ENCODE measurements at places on chromosomes 7 and 10.

GRCh38 chr7:115747174-115747573 lies 283.4 kb downstream of the TFEC start:
- DNase-seq = no peak

DNA sequence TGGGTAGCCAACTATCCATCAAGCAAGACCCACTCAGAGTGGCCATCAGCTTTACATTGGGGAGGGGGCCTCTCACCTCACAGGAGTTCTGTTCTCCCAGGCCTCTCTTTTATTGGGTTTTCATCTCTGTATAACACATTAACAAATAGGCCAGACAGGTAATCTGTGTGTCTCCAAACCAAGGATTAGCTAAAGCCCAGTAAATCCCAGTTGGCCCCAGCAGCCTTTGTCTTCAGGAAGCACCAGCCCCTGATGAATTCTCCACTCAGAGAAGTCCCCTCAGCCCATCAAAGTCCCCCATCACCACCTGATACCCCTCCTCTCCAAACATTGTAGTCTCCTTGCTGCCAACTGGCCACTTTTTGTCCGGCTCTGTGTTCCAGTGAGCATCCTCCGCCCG lies 16.9 kb upstream of the SLF2 start:
- no peak for DNase-seq

DNA sequence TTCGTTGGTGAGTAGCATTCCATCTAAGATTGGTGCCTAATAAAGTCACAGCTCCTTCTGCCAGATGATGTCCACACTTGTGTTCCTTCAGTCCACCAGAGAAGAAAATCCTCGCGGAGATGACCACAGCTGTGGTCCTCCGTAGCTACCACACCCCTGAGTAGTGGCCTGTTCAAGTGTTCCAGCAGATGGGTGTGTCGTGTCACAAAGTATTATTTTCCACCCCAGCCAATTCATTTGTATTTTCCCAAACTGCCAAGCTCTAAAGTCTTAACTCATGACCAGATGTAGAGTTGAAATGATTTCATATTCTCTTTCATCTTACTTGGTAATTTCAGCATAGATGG lies 251.3 kb upstream of the TCF7L2 start:
- no peak for DNase-seq

- no peak for DNase-seq
Observed at GRCh38 chr10:88861036-88861435, 9.4 kb upstream of the ANKRD22 start.

GRCh38 chr7:155846936-155847335 lies 34.7 kb upstream of the SHH start:
- no peak for DNase-seq

GRCh38 chr10:61847087-61847486 lies 54.4 kb upstream of the ARID5B start:
- DNase-seq = no peak

- peak; percentile 14 for DNase-seq
Observed at GRCh38 chr10:87842776-87843497, 20.4 kb downstream of the KLLN start.

DNA sequence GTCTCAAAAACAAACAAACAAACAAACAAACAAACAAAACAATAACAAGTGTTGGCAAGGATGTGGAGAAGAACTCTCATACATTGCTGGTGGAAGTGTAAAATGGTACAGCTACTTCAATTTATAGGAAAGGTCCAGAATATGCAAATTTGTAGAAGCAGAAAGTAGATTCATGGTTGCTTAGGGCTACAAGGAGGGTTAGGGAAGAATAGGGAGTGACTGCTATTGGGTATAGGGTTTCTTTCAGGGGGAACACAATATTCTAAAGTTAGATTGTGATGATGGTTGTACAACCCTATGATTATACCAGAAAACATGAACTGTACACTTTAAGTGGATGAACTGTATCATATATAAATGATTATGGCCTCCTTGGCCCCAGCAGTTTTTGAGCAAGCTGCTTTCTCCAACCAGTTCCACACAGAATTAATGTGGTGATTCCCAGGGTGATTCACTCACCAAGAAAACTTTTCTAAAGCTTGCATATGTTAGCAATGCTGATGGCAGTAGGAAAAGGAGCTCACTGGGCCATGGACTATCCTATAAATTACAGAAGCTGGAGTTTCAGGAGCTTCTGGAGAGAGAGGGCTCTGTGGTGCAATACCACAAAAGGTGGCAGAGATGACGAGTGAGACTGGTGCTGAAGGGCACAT lies 52.8 kb upstream of the KCNIP2 start:
- no peak for DNase-seq

DNA sequence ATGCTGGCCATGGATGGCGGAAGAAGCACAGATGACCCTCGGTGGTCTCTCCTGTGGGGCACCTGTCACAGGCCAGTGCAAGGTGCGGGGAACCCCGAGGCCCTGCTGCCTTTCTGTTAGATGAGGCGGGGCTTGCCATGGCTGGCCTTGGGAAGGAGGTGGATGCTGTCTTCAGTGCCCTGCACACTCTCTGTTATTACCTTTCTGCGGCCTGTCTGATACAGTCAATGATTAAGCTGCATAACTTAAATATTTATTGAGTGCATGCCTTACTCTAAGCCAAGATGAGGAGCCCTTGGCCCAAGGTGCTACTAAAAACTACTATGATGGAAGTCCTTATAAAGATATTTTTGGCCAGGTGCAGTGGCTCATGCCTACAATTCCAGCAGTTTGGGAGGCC lies 36.7 kb upstream of the MNX1 start:
- DNase-seq = no peak

DNA sequence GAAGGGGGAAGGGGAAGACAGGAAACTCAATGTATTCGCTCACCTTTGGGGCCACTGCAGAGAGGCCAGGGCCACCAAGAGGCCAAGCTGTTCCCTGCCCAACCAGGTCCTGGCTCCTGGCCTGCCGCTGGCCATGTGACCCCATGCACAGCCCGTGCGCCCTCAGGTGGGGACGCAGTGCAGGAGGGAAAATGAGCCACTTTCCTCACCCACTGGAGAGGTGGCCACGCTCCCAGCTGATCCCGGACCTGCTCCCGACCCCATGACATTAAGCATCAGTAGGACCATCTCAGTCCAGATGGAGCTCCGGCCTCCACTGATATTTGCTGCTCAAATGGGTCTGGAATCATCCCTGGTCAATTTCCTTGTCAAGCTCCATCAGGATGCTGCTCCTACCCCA lies 40.2 kb downstream of the HSPA12A start:
- no peak for DNase-seq

GRCh38 chr10:124978376-124978725 lies 36.4 kb downstream of the ZRANB1 start:
- no peak for DNase-seq

DNA sequence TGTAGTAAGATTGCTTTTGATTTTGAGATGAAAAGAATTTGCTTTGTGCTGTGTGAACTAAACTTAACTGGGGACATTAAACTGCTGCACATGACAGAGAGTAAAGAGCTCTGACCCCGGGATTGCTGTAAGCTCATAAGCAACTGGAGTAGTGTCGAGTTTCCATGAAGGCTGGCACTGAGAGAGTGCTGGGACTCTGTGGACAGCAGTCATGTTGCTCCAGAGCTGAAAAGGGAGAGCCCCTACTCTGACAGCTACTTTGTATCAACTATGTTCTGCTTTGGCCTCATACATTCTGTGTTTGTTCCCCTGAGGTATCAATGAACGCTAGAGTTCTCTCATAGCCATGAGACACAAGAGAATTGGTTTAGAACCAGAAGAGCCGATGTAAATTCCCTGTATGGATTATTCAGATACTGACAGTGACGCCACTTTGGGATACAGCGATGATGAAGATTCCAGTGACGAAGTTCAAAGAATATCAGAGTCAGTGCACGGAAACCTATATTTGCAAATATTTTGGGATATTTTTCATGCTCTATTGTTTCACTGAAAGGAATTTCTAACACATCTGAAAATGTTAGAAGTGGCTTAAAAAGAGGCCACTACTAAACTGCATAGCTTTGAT lies 185.9 kb upstream of the DKK1 start:
- DNase-seq = no peak

DNA sequence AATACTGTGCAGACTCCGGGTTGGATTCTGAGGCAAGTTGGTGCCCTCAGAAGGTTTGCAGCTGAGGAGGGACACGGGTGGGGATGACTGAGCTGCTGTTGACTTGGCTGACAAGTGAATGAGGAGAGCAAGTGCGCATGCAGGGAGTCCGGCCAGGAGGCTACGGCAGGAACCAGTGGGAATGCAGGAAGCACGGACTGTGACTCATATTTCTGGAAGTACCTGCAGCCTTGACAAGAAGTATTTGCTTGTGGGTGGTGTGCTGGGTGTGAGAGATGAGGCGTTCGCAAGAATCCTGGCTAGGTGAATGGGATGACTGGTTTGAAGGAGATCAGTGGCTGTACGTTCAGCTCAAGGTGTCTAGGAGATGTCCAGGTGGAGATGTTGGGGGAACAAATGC lies 30.8 kb upstream of the FXYD4 start:
- peak; percentile 56 for DNase-seq

GRCh38 chr10:373526-374309 lies 238.5 kb downstream of the ZMYND11 start:
- peak; percentile 62 for DNase-seq

DNA sequence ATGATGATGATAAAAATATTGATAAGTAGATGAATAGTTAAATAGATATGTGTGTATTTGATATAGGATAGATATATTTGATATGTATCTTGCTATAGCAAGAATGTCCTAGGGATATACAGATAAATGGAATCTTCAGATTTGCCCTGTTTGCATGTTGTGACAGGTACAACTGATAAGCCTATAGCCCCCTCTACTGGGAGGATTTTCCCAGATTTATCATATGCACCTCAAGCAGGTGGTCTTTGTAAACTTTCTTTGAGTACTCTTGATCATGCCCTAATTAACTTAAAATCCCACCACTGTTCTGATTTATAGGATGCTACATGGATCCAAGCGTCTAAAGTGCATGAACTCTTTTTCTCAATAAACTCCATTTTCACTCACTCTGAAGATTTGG lies 1050.7 kb downstream of the SORCS3 start:
- DNase-seq = peak; percentile 37

DNA sequence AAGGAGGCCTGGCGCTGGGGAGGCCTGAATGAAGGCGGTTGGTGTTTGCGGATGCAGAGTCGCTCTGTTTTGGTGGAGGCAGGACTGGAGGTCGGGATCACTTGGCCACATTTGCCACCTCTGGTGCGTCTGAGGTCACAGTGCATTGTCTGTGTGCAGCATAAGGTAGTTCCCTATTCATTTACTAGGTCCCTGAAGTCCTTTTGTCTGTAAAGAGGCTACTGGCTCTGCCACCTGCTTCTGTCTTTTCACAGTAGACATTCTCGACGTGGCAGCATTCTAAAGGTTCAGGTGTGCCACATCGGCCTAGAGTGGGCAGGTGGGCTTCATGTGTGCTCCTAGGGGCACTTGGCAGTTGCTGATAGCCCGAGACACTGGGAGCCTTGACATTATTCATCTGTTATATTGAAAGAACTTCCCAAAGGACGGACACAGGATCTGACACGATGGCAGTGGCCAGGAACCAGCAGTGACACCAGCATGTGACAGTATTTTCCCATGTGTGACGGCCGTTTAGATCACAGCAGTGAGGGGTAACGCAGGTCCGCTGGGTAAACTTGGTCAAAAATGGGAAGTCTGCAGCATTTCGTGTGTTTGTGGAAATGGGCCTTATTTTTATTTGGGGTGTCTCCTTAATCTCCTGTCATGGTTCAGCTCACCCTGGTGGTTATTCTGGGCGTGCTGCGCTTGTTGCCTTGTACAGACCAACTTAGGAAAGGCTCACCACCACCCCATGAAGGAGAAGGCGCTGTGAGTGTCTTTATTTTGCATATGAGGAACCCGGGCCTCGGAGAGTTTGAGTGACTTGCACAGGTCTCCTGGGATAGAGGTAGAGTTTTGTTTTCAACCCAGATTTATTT lies 5.9 kb downstream of the MGMT start:
- DNase-seq = no peak

GRCh38 chr7:107628461-107629064 lies 32.1 kb upstream of the SLC26A4 start:
- DNase-seq = no peak

DNA sequence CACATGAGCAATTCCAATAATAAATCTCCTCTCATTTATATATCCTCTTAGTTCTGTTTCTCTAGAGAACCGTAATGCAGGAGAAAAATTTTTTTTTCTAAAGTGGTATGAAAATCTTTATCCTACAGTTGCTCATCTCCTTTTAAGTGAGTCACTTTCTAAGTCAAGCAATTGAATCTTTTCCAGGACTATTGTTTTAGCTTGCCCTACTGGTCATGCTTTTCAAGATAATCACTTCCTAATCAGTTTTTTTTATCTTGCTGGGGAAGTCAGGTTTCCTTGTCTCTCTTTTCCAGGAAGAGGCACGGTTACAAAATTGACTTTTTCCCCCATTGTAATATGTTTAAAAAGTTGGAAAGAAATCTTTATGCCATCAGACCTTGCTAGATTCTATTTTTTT lies 44.0 kb downstream of the INPP5F start:
- no peak for DNase-seq

GRCh38 chr10:108556186-108556585 lies 1367.1 kb downstream of the XPNPEP1 start:
- DNase-seq = no peak

DNA sequence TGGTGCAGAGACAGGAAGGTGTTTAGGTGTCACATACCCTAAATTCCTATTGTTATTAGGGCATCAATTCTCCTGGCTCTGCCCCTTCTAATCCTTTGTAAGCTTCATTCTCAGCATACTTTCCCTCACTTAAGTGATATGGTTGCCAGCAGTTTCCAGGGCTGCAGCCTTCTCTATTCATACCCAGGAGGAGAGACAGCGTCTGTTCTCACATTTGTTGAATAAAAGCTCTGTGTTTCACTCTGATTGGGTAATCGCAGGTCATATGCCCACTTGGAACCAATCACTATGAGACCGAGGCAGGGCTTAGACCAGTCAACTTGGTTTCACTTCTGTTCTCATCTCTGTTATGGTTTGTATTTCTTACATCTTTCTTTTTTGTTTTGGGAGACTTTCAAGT lies 109.6 kb upstream of the MTPN start:
- peak; percentile 72 for DNase-seq

- no peak for DNase-seq
Observed at GRCh38 chr7:134098072-134098471, 29.1 kb upstream of the LRGUK start.

GRCh38 chr7:2071133-2071832 lies 161.5 kb downstream of the MAD1L1 start:
- DNase-seq = no peak

GRCh38 chr10:24718031-24718855 lies 5.4 kb downstream of the ARHGAP21 start:
- no peak for DNase-seq
